Stimulated activated CD4-positive, alpha-beta T cell treated with anti-CD3 and anti-CD28 coated beads, Interleukin-2, amount 100 ng/mL, for 24 hours (primary cell): ENCODE measurements at places on chromosomes 11 and 22.
A peak's percentile ranks its signal among the peaks of the same experiment; 100 is the strongest.

GRCh38 chr11:64359712-64360445, 917 bp downstream of the RPS6KA4 start:
- DNase-seq: peak; percentile 54

- DNase-seq: no peak
Observed at GRCh38 chr11:35675901-35676610, 13.5 kb downstream of the TRIM44 start.

DNA sequence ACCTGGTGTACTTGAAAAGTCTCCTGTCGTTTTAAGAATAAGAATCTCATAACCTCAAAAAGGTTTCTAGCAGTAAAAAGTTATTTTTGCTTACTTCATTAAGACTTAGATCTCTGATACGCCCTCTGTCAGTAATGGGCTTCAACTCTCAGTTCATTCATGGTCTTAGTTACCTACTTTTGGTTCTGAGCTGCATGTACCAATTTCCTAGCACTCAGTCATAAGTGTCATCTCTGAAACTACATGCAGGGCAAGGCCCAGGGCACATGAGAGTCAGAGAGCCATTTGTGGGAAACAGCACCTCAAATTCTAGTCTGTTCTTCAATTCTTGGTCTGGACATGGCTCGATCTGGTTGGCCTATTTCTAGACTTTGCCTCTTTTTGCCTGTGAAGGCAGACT, 838.4 kb downstream of the FAM181B start:
- no peak for DNase-seq

DNA sequence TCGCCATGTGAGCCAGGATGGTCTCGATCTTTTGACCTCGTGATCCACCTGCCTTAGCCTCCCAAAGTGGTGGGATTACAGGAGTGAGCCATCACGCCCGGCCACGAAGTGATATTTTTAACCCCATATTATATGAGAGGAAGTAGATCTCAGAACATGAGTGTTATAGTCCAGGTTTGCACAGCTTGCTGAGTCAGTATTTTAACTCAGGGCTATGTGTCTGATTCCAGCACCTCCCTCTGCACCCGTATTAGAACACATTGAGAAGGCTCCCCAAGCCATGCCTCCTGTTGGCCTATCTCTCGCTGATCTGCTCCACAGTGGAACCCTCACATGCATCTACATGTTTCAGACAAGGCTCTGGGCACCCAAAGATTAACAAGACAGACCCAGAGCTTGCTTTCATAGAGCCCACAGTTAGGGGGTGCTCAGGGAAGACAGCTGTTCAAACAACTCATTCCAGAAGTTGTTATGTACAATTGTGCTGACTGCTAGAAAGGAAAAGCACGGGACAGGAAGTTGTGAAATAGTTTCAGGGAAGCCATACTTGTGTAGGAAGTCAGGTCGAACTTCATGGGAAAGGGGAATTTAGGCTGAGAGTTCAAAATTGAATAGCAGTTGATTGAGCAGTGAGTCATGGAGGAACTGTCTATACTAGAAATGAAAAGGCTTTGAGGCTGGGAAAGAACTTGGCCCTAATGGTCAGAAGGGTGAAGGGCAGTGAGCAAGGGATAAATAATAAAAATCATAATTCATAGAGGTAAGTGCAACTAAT, 49.3 kb upstream of the CLPB start:
- DNase-seq: no peak

GRCh38 chr22:27859336-27859735, 57.8 kb upstream of the MN1 start:
- no peak for DNase-seq

DNA sequence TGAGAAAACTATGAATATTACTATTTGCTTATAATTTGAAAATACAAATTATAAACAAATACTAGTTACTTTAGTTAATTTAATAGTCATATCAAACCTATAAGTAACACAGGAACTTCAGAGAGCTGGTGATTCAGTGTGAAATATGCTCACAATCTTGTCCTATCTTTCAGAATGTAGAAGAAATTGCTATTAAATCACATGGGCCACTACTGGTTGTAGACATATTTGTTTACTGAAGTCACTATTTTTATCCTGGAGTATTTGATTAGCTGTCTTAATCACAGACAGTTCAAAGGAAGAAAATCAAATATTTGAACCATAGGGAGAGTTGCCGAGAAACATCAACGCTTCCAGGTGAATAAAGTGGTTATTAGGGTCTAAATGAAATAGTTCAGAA, 187.6 kb upstream of the ANO3 start:
- no peak for DNase-seq

DNA sequence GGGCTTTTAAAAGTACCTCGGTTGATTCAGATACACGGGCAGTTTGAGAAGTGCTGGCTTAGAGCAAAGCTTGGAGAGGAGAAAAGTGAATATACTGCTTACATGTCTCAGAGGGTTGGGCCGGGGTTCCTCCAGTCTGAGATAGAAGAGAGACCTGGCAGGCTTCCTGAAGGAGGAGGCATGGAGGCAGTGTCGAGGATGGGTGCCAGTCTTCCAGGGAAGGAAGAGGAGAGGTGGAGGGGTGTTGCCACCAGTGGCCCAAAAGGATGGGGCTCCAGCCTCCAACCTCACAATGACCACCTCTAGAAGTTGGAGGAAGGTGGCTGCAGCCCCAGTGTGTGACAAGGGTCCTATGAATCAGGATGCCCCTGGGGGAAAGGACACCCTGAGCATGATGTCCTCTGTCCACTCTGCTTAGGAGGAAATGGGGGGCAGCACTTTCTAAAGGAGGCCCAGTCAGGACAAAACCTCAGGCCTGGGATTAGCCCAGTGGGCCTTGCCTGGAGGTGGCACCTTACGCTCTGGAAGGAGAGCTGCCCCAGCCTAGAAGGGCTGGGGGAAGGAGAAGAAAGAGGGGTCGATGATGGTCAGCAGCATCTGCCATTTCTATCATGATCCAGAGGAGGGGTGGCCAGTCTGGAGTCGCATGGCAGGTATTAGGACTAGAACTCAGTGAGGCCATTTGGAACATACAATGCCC, 65.2 kb downstream of the CD82 start:
- no peak for DNase-seq

DNA sequence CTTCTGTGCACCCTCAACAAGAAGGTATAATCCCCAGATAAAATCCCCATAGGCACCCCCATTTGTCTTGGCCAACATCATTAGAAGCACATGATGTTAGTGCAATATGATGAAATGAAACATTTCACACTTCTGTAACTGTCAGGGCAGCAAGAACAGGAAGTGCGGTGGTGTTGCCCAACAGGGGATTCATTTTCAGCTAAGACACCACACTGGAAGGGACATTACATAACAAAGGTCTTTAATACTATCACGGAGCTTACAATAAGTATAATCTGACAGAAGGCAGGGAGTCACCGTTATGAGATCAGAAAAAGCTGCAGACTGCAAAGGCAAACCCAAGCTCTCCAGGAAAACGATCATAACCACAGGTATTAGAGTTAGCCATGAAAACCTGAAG, 2.0 kb downstream of the OR52W1 start:
- DNase-seq: no peak

- peak; percentile 63 for DNase-seq
Observed at GRCh38 chr11:74702383-74703007, 28.7 kb downstream of the CHRDL2 start.

DNA sequence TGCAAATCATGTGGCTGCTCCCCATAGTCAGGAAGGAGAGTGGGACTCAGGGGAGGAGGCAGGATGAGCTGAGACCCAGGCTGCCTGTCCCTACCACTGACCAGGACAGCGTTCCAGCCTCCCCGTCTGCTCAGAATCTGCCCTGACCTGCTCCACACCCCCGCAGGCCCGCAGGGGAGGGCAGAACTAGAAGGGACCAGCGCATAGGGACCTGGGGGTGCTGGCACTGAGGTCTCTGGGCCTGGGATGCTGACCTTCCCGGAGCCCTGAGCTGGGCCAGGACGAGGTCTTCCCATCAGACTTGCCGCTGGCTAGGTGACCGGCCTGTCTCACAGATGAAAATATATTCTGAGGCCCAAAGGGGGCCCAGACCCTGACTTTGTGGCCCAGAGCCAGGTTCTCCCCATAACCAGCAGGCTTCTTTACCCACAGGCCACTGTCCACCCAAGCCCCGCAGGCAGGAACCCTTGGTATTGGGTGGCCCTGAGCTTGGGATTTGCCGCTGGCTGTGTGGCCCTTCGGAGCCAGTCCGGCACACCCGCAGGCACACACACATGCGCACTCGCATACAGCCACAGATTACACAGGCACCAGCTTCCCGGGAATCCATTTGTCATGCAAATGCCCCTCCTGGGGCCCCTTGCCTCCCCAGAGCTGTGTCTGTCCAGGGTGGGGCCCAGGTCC, 13.8 kb upstream of the PIM3 start:
- no peak for DNase-seq

- no peak for DNase-seq
Observed at GRCh38 chr22:20725987-20726558, 47.8 kb upstream of the SERPIND1 start.

GRCh38 chr11:65182258-65183170, 786 bp downstream of the CAPN1 start:
- DNase-seq: peak; percentile 13

- no peak for DNase-seq
Observed at GRCh38 chr11:39249566-39250365, 2209.7 kb downstream of the LRRC4C start.

DNA sequence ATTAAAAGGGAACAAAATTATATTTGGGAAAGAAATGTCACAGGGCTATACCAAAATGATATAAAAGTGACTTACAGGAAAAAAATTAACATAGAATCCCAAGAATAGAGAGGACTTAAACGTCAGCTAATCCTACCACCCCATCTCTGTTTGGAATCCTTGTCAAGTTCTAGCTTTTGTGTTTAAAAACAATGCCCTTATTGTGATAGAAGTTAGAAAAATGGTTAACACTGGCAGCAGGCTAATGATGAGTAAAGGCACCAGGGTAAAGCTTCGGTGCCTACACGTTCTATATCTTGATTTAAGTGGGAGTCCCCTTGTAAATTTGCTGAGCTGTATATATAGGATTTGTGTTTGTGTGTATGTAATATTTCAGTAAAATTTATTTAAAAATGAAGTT, 453.3 kb upstream of the TENM4 start:
- no peak for DNase-seq

- DNase-seq: peak; percentile 12
Observed at GRCh38 chr11:69215784-69216415, 60.2 kb downstream of the SMIM38 start.

DNA sequence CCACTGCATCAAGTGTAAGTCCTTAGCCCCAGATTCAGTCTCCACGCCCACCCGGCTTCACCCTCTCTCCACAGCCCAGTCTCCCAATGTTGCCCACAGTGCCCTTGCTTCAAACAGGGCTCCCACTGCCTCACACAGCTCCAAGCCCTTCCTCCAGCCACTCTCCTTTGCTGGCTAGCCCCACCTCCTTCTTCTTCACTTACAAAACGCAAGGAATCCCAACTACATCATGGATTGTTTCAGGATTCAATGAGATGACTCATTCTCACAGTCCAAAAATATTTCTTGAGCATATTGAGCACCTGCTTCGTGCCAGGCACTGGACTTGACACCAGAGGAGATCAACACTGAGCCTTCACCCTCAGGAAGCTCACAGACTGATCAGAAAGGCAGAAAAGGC, 533.5 kb downstream of the BUD13 start:
- DNase-seq: no peak

DNA sequence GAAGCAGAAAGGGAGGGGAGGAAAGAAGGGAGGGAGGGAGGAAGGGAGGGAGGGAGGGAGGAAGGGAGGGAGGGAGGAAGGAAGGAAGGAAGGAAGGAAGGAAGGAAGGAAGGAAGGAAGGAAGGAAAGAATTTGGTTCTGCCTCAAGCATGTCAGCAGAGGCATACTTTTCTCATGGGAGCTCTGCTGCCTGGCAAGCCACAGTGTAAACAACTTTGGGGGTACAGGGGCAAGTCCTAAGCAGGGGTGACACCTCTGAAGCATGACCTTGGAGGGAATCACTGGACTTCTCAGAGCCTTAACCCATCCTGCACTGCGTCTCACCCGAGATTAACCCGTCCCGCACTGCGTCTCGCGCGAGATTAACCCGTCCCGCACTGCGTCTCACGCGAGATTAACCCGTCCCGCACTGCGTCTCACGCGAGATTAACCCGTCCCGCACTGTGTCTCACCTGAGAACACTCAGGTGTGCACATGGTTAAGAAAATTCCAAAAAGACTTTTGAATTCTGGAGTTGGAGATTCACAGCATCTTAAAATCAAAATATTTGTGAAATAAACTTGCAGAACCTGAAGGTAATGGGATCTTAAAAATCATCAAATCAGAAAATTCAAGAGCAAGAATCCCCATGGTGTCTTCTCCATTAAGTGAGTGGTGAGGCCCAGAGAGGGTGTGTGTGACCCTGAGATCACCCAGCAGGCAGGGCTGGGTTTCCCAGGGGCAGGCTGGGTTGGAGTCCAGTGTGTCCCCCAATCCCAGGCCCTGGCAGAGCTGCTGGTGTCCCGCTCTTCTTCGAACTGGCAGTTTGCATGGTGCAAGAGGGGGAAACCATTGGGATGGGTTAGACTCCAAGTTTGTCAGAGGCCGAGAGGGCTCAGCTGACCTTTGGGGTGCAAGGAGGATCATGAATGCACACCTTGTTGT, 190.4 kb downstream of the MN1 start:
- no peak for DNase-seq
